ENCODE measurements at places on chromosomes 16 and 17. TPM values are rescaled to one million over a fixed set of nuclear protein-coding genes. Genes with fewer than 3 reads are reported as not detected.

OTOP3 gene
- not detected for polyA plus RNA-seq

LPCAT2 gene
- 0.03 TPM for polyA plus RNA-seq

SDK2 gene
- 2.5 TPM for polyA plus RNA-seq

SLC12A3 gene
- polyA plus RNA-seq, result not detected

HNF1B gene
- polyA plus RNA-seq, result not detected

HS3ST3A1 gene
- polyA plus RNA-seq, result 2.4 TPM

TLCD2 gene
- polyA plus RNA-seq, result not detected

SMYD4 gene
- polyA plus RNA-seq, result 9.7 TPM

Measured in naive thymus-derived CD4-positive, alpha-beta T cell (primary cell).